ENCODE measurements at places on chromosomes 2 and 18.

- no peak for DNase-seq
Observed at GRCh38 chr2:27133195-27133875, 1.1 kb downstream of the PREB start.

DNA sequence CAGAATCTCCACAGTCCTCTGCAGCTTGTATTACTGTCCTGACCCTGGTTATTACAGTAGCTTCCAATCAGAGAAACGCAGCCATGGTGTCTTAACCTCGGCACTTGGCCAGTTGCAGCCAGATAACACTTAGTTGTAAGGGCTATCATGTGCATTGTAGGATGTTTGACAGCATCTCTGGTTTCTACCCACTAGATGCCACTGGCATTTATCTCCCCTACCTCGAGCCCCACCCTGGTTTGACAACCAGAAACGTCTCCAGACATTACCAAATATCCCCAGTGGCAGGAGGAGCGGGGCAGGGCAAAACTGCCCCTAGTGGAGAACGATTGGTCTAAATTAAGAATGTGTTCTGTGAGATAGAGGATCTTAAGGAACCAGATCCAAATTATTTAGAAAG lies 13.1 kb downstream of the DSG2 start:
- DNase-seq: no peak

DNA sequence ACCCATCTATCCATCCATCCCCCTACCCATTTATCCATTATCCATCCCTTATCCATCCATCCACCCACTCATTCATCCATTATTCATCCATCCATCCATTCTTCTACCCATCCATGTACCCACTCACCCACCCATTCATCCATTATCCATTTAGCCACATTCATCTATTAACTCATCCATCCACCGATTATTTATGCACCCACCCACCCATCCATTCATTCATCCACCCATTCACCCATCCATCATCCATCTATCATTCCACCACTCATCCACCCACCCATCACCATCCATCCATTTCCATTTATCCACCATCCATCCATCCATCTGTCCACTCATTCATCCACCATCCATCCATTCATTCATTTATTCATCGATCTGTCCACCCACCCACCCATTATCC lies 137.4 kb upstream of the CTDP1 start:
- no peak for DNase-seq

DNA sequence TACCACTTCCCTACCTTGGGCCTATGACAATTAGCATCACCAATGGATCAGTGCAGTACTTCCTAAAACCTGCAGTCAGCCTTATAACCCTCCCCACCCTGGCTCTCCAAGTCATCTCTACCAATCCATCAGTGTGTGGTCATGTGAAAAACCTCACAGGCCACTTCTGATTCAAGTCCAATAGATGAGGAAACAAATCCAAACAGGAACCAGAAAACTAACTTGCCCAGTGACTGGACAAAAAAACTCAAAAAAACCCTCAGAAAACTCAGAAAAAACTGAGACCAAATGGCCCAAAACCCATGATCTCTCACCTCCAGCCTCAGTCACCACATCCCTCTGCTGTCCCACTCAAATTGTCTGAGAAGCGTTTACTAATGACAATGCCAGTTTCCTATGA lies 43.3 kb downstream of the TGFA start:
- DNase-seq: no peak

GRCh38 chr2:66080127-66080526 lies 354.8 kb upstream of the MEIS1 start:
- no peak for DNase-seq

- no peak for DNase-seq
Observed at GRCh38 chr2:221845021-221845365, 272.9 kb upstream of the EPHA4 start.

DNA sequence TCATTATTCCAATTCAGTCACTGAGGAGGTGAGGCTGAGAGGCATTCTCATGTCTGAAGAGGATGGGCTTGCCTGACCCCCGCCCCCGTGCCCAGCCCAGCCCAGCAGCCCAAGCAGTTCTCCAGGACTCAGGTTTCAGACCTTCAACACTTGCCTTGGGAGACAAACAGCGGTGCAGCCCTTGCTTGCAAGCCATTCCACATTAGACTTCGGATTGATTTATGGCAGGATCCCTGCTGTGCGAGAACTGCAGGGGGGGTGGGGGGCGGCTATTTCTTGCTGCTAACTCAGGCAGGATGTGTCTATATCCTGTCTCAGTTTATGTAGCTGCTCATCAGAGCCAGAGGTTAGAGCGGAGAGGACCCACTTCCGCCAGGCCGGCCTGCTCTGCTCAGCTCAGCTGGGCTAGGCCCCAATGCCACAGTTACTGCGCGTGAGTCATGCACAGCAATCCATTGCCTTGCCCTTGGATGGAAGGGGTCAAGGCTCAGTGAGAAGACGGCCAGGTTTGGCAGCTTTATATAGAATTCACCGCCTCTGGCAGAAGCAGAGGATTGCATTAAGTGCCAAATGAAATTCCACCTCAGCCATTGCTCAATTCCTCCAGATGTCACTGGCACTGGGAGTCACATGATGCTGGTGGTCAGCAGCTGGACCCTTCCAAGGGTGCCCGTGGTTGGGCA lies 1.8 kb downstream of the GYPC start:
- peak; percentile 90 for DNase-seq

DNA sequence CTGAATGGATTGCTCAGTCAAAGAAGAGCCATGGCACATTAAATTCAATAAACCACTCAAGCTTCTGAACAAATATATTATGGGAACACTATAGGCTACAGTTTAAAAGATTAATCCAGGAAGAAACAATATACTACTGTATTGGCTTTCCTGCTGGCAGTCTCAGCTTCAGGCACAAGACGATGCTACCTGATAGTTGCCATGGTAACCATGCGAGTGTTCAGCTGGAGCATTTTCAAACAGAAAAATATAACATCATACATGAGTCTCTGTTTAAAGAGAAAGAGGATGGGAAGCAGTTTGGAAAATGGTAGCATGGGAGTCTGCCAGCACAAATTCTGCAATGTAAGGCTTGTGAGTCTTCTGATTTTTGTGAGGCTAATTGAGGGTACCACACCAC lies 65.9 kb upstream of the CPO start:
- peak; percentile 15 for DNase-seq

DNA sequence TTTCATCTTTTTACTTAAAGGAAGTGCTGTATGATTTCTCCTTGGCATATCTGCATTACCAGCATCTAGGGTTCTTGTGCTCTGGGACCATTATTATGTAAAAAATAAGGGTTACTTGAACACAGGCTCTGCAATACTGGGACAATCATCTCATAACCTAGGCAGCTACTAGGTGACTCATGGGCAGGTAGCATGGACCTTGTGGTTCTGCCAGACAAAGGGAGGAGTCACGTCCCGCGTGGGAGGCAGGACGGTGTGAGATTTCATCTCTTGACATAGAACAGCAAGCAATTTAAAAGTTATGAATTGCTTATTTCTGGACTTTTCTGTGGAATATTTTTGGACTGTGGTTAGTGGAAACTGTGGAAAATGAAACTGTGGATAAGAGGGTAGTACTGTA lies 34.1 kb downstream of the ASAP2 start:
- no peak for DNase-seq

DNA sequence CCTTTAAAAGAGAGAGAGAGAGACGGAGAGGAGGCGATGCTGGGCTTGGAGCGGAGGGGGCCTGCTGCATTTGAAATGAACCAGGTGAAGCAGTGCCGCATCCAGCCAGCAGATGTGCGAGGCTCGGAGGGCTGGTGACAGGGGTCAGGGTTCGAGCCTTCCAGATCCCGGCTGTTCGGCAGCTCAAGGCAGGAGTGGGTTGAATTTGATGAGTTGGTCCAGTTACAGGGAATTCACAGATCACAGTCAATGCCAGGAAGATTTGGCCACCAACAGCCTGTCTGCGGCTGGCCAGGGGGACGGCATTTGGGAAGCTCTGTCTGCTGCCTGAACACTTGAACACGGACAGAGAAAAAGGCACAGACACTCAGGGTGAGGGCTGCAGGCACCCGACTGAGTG lies 48.6 kb downstream of the PTGR3 start:
- DNase-seq: no peak

GRCh38 chr18:76098674-76099411 lies 396.2 kb downstream of the ZNF516 start:
- DNase-seq: no peak

DNA sequence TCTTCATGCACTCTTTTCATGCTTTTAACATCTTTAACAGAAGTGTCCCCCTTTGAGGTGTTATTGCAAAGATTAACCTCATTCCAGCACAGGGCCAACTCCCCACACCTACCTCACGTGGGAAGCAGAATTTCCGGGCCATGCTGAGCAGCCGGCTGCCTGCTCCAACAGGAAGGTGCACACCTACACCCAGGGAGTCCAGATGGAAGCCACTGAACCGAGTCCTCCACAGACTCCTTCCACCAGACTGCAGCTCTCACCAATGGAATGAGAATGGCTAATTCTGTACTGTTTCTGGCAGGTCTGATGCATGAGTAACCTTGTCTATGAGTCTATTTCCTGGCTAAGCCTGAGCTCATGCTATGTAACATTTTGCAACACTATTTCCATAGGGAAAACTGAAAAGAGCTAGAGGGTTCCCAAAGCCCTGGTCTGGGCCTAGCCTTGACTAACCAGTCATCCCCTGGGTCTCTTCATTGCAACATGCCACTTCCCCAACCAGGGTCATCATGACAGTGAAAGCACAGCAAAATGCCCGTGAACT lies 11.0 kb downstream of the ERFE start:
- DNase-seq: no peak

DNA sequence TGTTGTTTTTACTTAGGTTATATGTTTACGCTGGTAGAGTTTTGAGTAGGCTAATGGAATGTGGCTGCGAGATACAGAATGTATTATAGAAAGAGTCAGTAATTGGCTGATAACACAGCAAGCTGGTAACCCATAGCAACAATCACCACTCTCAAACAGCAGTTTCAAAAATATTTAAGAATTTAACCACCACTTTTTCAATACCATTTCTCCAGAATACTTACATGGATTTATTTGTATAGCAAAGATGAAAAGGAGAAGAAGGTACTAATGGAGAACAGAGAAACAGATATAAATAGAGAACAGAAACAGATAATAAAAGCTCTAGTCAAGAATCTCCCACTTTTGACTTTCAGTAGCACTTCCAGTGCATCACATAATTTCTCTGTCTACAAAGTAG lies 188.3 kb upstream of the SLC39A10 start:
- no peak for DNase-seq

DNA sequence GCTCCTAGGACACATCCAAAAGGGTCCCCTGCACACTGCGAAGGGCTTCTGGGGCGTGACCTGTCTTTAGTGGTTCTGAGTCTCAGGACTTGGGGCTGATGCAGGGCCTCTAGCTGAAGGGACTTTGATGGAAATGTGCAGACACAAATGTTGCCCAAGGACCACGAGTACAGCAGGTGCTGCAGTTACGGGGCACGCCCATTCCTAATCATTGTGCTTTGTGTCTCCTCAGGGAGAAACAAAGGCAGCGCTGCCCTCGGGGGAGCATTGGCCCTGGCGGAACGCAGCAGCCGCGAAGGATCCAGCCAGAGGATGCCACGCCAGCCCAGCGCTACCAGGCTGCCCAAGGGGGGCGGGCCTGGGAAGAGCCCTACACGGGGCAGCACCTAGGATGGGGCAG lies 8.0 kb downstream of the TUBA3E start:
- DNase-seq: no peak

DNA sequence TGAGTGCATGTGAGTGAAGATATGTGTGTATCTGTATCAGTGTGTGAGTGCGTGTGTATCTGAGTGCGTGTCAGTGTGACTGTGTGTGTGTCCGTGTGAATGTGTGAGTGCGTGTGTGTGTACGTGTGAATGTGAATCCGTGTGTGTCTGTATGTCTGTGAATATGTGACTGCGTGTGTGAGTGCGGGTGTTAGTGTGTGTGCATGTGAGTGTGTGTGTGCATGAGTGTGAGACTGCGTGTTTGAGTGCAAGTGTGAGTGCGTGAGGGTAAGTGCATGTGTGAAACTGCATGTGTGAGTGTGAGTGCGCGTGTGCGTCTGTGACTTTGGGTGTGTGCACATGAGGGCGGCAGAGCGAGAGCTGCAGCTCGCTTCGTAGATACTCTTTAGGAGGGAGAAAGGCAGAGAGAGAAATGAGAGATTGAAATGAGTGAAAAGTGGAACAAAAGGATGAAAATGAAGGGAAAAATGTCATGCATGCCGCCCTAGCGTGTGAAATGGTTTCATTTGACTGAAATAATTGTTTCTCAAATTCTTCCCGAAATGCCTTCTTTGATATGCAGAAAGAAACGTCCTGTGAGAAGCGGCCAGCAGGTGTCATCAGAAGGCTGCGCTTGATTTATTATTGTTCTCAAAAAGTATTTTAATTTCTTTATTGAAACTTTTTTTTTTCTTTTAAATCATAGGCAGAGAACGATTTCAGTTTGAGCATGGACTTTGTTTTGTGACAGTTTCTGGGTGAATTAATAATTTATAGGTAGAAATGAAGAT lies 25.6 kb downstream of the ZNF407 start:
- DNase-seq: peak; percentile 65

DNA sequence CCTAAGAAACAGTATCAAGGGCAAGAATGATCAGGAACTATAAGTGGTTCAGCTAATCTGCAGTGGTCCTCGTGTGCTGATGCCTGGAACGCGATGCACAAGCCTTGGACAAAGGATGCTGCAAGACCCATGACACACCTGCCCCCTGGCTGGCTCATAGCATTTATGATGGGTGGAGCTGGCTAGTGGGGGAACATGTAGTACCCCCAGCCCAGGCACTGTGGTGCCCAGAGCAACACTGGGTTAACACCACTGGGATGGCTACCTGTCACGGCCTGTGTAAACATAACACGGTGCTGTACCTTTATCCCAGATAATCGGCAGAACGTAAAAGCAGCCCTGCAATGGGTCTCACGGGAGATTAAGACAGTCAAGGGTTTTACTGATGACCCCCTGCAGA lies 60.3 kb upstream of the PEX13 start:
- no peak for DNase-seq

GRCh38 chr2:6917761-6918421 lies 679 bp downstream of the RNF144A start:
- DNase-seq: no peak

GRCh38 chr2:125224830-125225229 lies 1199.7 kb downstream of the CNTNAP5 start:
- DNase-seq: no peak

DNA sequence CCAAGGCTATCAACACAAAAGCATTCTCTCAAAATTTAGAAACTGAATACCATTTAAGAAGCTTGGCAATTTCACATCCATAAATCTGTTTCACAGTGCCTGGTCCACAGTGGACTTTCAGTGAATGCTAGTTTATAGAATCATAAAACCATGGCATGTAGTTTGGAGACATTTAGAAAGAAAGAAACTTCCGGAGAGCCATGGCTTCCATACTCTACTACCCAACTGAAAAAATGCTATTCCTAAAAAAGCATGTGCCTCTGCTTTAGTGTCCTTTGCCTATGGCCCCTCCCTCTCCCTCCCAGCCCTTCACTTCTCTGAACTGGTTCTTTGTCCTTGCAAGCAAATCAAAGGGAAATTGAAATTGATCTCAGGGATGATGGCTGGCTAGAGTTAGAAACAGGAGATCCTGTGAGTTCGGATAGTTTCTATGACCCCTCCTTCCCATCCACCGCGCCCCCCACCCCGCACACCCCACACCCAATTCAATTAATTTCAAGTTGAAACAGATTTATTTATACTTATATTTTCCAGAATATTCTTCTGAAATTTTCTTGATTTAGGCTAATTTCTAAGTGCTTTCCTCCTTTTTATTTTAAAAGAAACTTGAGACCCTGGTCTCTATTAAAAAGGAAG lies 248.3 kb downstream of the TRIB2 start:
- no peak for DNase-seq

- no peak for DNase-seq
Observed at GRCh38 chr2:216482640-216483039, 16.0 kb upstream of the RPL37A start.

GRCh38 chr2:100291152-100291970 lies 30.9 kb downstream of the LONRF2 start:
- peak; percentile 89 for DNase-seq
